ENCODE measurements at places on chromosomes 6 and 20. TPM values are rescaled to one million over a fixed set of nuclear protein-coding genes. Genes with fewer than 3 reads are reported as not detected.

Gene KCNG1
- 15.2 TPM for total RNA-seq

Gene MMS22L
- 10.6 TPM for total RNA-seq

Gene OR2J1
- not detected for total RNA-seq

Gene B3GAT2
- not detected for total RNA-seq

Gene APOBEC2
- not detected for total RNA-seq

Gene KIAA0408
- total RNA-seq, result 1.5 TPM

GRCh38 chr6:73648166-73648565 lies 5.6 kb downstream of the SLC17A5 start:
- DNase-seq, result no peak

- DNase-seq, result no peak
These were observed 687.4 kb downstream of the EPM2A start for GRCh38 chr6:145047891-145048290.

DNA sequence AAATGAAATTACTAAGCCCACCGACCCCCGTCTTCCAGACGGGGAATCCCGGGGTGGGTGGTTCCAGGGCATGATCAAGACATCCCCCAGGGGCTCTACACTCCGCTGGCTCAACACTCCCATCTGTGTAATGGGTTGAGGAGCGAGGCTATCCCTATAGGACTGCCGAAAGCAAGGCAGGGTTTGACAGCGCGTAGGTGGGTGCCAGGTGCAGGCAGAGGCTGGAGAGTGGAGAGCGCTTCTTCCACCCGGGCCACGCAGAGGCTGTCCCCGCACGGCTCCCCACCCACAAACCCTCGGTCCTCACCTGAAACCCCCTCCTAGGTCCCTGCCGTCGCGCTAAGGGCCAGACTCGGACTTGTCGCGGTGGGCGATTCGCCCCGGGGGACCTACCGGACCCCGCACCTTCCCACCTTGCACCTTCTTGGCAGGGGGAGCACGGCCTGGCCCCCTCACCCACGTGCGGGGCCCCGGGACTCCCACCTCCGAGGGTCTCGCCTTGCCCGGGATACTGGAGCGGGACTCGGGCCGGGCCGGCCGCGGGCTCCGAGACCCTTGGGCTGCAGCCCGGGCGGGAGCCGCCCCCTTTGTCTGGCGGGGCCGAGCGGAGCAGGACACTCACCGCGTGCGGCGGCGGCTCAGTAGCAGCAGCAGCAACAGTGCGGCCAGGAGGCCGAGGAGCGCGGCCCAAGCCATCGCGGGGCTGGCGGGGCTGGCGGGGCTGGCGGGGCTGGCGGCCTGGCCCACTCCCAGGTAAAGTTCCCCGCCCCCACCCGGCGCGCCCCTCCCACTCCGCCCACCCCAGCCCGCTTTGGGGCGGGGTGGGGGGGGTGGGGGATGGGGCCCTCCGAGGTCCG lies at the start of gene PTGIS:
Gene PTGIS (minus strand): TSS at position 717 of the 857 bp plus-strand sequence. CDS start 21 bp downstream, at position 696.
- no peak for DNase-seq

DNA sequence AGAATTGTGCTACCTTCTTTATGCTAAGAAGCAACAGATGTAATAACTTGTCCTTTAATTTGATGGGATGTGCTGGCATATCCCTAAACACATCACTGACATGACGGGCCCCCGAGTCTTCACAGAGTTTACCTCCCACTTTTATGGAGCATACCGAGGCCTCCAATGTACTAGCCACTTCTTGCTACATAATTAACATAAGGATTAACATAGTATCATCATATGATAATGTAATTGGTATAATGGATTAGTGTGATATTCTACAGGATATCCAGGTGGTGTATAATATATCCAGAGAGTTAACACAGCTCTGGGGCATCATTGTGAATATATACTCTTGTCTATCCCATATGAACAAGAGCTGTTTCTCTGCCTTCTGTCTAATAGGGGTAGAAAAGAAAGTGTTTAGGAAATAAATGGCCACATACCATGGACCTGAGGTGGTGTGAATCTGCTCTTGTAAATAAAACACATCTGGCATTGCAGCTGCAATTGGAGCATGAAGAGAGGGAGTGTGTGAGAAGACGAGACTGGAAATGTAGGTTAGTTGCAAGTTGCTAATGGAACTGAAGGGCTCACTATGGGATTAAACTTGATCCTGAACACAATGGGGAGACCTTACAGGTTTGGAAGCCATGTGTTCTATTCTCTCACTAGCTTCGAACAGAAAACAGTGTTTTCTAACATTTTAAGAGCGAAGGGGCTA lies 102.3 kb downstream of the IYD start:
- no peak for DNase-seq

DNA sequence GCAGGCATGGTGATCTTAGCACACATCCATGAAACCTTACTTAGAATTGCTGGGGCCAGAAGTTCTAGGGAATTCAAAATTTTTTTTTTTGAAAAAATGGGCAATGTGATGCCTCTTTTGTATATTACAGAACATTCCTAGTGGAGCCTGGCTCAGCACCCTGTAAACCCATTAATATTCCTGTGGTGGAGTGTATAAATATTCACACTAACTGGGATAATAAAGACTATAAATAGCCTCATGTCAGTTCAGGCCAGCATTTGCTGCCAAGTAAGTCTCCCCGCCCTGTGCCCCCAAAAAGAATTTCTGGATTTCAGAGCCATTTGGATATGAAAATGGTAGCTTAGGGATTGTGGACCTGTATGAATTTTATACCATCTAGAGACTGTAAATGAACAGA lies 14.8 kb downstream of the BANF2 start:
- no peak for DNase-seq

GRCh38 chr6:28944412-28944865 lies 20.7 kb upstream of the TRIM27 start:
- DNase-seq, result no peak

DNA sequence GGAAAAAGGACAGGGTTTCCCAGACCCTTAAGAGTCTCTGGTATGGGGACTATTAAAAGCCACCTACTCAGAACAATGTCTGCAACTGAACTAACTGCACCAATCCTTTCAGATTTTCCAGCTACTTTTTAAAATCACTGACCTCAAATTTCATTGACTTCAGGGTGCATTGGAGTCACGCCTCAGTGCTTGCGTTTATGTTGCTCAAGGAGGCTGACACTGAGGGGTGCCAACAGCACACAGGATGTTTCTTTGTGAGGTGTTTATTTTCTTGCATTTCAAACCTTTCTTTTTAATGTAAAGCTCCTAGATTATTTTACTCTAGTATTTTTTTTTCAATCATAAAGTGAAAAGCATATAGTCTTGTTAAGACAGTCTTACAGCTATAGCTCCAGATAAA lies 402.0 kb upstream of the SLC35B3 start:
- no peak for DNase-seq

DNA sequence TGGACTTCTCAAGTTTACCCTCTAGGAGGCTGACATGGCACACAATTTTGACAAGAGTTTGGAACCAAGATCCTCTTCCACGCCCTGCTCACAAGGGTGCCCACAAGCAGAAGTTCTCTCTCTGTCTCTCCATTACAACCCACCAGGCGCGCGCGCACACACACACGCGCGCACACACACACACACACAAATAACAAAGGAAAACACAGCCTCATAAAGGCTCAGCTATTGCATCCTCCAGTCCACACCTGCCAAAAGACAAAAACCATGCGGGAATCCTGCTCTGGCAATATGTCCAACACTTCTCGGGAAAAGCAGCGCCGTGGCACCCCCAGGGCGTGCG lies 870 bp downstream of the PAK5 start:
- DNase-seq, result no peak

DNA sequence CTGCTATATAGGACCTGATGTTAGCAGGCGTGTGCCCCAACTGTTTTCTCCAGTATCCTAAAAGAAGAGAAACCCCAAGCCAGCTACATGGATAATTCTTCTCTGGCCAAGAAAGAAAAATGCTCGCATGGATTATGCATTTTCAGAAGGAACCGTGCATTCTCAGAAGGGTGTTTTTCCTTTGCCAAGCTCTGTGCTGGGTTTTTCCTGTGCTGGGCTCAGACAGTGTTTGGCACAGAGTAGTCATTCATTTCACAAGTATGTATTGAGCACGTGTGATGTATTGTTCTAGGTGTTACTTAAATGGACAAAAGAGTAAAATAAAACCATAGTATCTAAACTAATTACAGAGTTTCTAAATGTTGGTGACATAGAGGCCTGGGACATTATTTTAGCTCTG lies 62.7 kb upstream of the ZNF133 start:
- DNase-seq, result no peak

- DNase-seq, result no peak
These were observed 96.2 kb upstream of the MAP7 start for GRCh38 chr6:136646377-136646776.

DNA sequence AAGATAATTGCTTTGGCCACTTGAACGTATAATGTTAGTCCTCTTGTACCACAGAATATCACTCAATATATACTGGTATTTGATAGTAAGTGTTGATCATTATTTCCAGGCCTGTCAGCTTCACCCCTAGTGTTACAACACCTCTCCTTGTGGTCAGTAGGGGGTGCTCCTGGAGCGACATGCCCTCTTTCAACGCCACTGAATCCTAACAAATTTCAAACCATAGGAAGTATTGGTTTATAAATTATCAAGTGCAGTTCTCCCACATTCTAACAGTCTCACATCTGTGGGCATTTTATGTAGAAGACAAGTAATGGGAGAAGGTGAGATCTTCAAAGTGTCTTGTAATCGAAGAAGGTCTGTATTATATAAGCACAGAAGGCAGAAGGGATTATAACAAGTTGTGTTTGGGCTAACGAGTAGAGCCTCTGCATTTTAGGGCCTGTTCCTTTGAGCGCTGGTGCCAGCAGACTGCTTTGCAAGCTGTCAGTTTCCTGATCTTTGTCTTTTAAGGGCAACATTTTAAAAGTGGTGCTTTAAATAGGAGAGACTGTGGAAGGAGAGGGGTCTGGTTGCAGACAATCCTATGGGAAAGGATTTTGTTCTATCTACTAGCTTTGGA lies 57.1 kb upstream of the CEP162 start:
- no peak for DNase-seq

GRCh38 chr6:113169484-113169883 lies 687.7 kb upstream of the MARCKS start:
- no peak for DNase-seq

DNA sequence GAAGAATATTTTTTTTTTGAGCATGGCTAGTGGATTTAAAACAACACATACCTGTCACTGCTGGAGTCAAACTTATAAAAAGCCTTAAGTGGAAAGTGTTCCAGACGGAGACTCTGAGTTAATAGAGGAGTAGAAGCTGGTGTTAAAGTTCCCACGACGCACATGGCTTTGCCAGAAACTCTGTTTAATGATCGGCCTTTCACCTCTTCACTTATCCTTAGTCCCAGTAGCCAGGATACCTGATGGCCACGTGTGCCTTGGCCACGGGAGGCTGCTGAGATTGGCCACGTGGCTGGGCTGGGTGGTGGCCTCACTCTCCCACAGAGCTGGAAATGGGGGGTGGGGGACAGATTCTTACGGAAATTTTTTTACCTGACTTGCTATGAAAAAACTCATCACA lies 333.1 kb downstream of the ZFAND3 start:
- no peak for DNase-seq

GRCh38 chr6:167441715-167442206 lies 116.9 kb downstream of the TTLL2 start:
- DNase-seq, result no peak

- peak; percentile 82 for DNase-seq
These were observed 30.6 kb downstream of the MRPL14 start for GRCh38 chr6:44096612-44097011.

- no peak for DNase-seq
These were observed 5.5 kb downstream of the CASP8AP2 start for GRCh38 chr6:89834884-89835792.

GRCh38 chr6:5995949-5996713 lies 10.6 kb downstream of the NRN1 start:
- peak; percentile 64 for DNase-seq

GRCh38 chr20:20482453-20482852 lies 114.5 kb downstream of the INSM1 start:
- DNase-seq, result no peak

GRCh38 chr6:161169696-161170095 lies 104.2 kb downstream of the AGPAT4 start:
- DNase-seq, result peak; percentile 16

- DNase-seq, result no peak
These were observed 235.0 kb downstream of the TTLL2 start for GRCh38 chr6:167559675-167560479.

DNA sequence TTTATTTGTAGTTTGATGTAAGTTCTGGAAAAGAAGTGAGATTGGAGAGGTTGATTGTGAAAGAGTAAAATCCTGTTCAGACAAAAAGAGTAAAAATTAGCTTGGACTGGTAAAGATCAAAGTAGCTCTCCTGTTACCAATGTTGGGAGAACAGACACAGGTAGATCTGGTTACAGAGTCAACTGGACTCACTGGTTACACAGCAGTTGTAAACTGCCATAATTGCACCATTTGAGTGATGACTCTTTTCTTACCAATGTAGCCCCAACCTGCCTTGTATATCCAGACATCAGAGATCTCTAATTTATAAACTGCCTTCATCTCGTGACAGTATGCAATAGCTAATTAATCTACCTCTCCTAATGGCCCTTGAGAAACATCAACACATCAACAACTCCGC lies 165.6 kb upstream of the PRSS16 start:
- no peak for DNase-seq

DNA sequence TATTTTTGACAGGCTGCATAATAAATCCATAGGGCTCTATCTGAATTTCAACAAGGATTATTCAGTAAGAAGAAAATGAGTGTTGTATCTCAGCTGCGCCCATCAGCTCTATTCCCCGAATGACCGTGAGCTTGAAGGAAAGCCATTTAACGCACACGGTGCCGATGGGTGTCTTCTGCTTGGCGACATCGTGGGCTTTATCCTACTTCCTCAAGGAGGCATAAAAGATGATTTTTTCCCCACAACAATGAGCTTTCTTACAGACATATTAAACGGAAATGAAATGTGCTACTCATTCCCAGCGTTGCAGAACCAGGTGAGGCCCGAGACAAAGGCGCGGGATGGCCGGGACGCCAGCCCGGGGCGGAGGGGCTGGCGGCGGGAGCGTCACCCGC lies 710 bp downstream of the DYNLT1 start:
- DNase-seq, result no peak

- DNase-seq, result no peak
These were observed 179.0 kb upstream of the FOXA2 start for GRCh38 chr20:22763257-22763906.

DNA sequence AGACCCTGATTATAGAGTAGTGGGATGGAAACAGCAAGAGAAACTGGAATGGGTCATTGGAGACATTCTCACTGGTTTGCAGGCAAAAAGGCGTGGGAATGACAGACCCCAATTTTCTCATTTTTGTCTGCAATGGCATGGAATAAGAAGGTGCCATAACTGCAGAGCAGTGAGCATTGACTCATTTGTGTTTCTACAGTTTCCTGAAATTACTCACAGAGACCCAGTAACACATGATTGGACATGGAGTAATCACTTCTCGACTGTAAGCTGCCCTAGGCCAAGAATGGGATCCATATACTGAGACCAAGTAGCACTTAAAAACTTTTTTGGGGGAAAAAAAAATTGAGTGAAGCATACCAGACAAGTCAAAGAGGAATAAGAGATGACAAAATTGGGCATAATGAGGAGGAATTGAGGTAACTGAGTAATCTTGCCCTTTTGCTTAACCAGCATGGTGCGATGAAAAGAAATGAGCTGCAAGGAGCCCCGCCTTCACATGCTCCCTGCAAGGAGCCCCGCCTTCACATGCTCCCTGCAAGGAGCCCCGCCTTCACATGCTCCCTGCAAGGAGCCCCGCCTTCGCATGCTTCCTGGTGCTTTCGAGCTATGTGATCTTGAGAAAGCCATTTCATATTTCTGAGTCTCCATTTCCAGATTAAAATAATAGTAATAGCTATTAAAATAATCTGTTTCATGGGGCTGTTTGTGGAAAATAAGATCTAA lies 44.1 kb downstream of the NHSL1 start:
- peak; percentile 55 for DNase-seq

GRCh38 chr20:21509597-21510371 lies 4.1 kb downstream of the NKX2-2 start:
- no peak for DNase-seq

All from left colon (tissue), 2 donors.